Stimulated activated CD8-positive, alpha-beta memory T cell treated with anti-CD3 and anti-CD28 coated beads, Interleukin-7, amount 100 ng/mL, for 48 hours (primary cell): ENCODE measurements at places on chromosomes 4 and X.

- DNase-seq: no peak
These were observed 53.3 kb downstream of the RGS12 start for GRCh38 chr4:3346146-3346545.

GRCh38 chrX:116493271-116493670, 30.5 kb upstream of the CT83 start:
- no peak for DNase-seq

DNA sequence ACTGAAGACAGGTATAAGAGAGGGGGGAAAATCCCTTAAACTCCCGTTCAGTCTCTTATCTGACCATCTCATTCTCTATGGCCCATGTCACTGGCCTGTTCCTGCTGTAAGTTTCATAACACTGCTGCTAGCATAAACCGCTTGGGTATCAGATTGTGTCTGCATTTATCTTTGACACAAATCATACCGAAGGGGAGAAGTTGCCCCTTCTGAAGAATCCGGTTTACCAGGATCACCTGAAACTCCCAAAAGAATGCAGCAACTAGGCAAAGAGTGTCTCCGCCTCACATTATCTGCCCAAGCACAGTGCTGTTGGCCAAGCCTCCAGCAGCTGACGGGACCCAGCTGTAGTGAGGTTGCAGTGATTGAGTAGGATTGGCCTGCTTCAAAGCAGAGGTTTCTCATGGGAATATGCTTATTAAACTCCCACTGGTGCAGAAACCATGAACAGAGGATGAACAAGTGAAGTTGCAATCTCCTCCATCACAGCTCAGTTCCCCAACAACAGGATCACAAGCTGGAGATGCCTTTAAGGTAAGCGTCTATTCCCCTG, 71.3 kb upstream of the PUDP start:
- DNase-seq: no peak

DNA sequence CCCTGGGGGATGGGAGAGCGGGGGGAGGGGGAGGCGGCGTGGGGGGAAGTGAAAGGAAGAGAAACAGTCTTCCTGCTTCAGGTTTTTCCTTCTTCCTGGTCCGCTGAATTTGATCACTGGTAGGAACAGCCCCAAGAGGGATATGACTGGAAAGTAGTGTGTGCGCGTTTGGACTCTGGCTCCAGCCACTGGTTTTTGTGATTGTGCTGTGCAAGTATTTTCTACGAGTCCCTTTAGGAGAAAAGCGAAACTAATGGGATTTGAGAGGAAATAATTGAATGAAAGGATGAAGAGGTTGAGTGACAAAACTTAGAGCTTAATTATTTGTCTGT, 836 bp downstream of the PRRG1 start:
- DNase-seq: no peak

DNA sequence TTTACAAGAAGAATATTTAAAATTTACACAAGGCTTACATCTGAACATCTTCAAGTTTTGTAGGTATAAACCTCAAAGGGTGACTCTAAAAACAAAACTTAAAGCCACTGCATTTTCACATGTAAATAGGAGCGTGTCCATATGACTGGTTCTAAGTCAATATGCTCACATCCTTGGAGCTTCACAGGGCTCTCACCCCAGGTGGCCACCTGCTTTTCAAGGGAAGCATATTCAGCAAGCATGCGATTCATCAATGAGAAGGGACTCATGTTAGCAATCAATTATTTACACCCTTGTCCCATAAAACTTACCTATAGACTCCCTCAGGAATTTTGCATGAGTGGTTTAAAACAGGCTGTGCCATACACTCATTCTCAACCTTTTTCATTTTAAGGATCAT, 17.8 kb upstream of the KLHL34 start:
- DNase-seq: no peak

- DNase-seq: no peak
These were observed 222.4 kb downstream of the SLIT2 start for GRCh38 chr4:20474119-20474518.

GRCh38 chr4:90543419-90544170, 416.4 kb downstream of the CCSER1 start:
- DNase-seq: no peak

DNA sequence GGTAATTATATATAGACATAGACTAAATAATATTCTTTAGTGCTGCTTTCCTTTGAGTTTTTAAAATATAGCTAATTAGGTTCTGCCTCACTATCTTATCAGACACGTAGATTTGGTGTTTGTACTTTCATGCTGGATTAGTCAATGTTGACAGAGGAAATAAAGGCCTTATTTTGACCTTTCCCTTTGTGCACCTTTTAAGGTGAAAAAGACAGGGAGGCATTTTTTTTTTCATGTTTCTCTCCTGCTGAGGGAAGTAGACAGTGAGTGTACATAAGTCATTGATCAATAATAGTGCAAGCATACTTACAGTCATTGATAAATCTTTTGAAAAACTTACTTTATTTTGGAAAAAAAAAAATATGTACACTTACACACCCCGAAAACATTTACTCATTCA, 467.8 kb downstream of the GRXCR1 start:
- no peak for DNase-seq

DNA sequence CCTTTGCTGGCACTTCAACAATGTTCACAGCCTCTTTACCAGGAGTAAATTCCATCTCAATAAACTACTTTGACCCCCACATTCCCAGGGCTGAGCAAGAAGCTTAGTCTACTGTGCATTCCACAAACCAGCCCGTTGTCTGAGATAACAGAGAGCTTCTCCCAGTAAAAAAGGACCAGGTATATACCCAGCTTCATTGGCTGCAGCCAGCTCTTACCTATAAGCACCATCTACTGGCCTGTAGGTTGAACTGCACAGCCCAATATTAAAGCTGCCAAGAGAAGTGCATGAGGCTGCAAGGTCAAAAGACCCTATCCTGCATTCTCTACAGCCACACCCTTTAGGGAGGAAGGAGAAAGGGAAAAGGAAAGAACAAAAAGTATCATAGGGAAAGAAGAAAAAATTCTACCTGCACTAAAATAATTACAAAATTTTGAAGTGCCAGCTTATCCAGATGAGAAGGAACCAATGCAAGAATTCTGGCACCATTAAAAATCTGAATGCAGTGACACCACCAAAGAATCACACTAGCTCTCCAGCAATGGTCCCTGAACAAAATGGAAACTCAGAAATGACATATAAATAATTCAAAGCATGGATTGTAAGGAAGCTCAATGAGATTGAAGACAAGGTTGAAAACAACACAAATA, 45.7 kb upstream of the INTU start:
- no peak for DNase-seq

DNA sequence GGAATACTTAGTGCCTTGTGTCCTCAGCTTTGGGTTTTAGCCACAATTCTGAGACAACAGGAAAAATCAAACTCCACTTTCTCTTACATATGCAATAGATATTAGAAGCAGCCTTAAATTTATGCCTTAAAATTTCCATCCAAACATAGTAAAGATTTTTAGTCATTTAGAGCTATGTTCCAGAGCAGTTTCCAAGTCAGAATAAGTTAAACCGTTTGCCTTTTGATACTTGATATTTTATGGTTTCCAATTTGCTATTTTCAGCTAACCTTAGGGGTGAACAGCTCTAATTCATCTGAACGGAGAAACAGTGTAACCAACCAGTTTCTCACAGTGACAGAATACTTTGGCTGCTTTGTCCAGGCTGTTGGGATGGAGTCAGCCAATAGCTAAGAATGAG, 125.8 kb upstream of the RXFP1 start:
- no peak for DNase-seq

GRCh38 chr4:1315306-1315705, 25.6 kb downstream of the MAEA start:
- DNase-seq: no peak

DNA sequence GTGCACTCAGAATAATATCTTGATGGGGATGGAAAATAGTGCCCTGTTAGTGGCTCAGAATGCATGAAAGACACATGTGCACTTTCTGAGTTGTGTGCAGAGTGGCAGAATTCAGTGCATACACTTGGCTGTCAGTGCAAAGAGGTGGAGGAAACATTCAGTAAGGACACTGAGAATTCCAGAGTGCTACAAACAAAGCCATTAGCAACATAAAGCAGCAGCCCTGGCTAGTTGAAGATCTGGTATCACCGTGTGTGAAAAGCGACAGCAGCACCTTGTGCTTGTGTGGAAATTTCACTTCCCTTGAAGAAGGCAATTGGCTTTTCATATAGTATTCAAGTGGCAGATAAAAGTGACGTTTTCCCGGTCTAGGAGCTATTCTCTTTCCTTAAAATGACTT, 810.4 kb downstream of the TRIML1 start:
- DNase-seq: no peak

DNA sequence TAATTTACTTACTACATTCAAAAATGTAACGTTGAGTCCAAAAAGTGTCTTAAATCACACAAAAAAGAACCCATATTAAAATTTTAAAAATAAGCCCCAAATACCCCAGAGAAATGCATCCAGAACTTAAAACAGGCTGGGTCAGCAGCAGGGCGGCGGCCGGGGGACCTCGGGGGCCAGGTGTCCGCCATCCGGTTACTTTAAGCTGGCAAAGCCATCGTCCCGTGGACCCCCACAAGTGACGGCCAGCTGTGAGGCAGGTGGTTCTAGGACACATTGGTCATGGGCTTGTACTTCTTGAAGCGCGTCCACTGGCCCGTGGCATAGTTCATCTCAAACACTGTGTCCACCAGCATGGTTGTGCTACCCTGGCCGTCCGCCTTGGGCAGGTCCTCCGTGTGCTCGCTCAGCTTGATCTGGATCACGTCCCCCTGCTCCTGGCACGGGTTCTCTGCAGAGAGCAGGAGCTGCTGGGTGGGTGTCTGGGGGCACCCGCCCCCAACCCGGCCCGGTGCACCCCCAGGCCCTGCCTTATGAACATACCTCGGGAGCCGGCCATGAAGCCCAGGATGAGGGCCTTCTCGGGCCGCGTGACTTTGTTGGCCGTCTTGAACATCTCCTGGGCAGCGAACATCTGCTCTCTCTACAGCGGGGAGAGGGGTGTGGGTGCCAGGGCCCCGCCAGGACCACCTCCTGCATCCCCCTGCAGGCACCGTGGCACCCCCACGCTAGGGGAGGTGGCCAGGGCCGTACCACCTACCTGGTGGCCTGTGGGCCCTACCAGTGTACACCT, 25.5 kb downstream of the NELFA start:
- no peak for DNase-seq

GRCh38 chrX:11446336-11446735, 153.1 kb downstream of the AMELX start:
- no peak for DNase-seq

DNA sequence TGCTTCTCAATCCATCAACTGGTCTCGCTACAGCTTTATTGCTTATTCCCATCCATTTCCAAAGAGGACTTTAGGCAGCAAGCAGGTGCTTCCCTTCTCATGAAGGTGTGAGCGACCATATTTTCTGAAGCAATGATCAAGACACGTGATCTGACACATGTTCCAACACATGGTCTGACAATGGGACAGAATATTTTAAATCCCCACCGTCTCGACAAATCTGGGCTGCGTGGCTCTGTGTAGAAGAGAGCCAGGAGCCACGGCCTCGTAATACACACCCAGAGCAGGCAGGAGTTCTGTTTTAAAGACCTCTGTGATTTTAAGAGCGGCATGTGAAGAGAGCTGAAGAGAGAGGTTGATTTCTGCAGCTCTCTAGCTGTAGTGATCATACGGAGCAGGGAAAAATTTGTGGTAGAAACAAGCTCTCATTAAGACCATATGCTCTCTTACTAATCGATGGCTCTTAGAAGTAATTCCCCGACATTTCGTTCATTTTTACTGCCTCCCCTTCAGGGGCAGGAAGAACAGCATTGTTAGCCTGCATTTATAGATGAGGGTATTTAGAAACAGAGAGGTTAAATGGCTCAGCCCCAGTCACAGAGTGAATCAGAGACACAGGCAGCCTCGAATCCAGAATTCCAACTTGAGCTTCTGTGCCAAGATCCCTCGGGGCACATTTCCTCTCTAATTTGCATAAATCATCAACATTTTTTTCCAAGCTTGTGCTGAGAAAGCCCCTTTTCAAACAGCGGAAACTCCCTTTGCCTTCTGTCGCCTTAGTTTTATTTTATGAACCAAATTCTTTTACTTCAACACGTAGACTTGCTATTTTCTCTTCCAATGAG, 91.0 kb upstream of the BCOR start:
- DNase-seq: no peak

- DNase-seq: no peak
These were observed 123.9 kb downstream of the MID1 start for GRCh38 chrX:10496345-10496965.

DNA sequence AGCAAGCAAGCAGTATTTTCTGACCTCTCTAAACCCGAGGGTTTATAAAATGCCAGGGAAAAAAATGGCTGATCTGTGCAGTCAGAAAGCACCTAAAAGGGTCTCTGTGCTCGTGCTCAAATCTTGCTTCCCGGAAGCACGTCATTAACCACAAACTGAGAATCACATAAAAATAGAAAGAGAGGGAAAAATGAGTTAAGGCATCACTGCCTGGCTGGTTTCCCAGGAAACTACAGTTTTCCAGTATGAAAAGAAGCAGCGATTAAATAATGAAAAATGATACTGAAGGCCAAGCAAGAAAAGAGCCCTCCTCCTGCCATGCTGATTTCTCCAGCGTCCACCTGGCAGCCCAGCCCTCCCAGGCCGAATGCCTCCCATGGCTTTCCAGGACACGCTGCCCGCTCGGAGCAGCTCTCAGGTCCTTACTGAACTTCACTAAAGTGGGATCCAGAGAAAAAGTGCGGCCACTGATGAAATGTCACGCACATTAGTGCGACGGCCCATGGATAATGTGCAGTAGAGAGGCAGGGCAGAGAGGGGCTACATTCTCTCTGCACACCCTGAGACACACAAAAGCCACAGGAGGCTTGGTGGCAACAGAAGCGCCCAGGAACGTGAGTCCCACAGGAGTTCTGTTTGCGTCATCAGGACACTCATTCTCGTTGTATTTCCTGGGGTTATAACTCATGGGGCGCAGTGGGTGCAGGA, 80.4 kb downstream of the WFS1 start:
- DNase-seq: no peak

GRCh38 chrX:47351706-47352105, 18.7 kb upstream of the ZNF157 start:
- DNase-seq: no peak

- DNase-seq: no peak
These were observed 42.1 kb downstream of the RASGEF1B start for GRCh38 chr4:81429607-81430006.

DNA sequence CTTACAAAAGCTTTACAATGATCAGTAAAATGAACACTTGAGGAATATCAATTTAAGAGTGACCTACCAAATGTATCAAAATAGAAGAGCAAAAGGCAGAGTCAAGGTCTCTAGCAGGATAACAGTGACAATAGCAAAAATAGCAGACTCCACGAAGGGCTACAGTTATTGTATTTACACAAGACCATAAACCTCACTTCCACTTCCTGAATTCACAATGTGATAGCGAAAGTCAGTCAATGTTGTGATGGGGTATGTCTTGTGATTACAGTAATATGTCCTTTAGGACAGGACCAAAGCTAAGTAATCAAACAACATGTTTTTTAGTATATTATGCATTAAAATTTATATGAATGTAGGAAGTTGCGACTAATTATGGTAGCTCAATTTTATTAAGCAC, 139.6 kb downstream of the IQCM start:
- DNase-seq: no peak

GRCh38 chrX:106249706-106250379, 81.7 kb downstream of the PWWP3B start:
- DNase-seq: no peak

GRCh38 chrX:99795495-99795894, 614.6 kb downstream of the PCDH19 start:
- no peak for DNase-seq

GRCh38 chr4:34636623-34637022, 1607.7 kb downstream of the ARAP2 start:
- DNase-seq: no peak
